CD4-positive, alpha-beta T cell treated with Interleukin-4 for 4 hours (primary cell): ENCODE measurements at places on chromosomes 11 and 22.
A peak's percentile ranks its signal among the peaks of the same experiment; 100 is the strongest.

GRCh38 chr11:102793677-102794290, 4.2 kb downstream of the MMP1 start:
- no peak for DNase-seq

GRCh38 chr11:128022007-128022368, 565.4 kb downstream of the ETS1 start:
- DNase-seq, result no peak

DNA sequence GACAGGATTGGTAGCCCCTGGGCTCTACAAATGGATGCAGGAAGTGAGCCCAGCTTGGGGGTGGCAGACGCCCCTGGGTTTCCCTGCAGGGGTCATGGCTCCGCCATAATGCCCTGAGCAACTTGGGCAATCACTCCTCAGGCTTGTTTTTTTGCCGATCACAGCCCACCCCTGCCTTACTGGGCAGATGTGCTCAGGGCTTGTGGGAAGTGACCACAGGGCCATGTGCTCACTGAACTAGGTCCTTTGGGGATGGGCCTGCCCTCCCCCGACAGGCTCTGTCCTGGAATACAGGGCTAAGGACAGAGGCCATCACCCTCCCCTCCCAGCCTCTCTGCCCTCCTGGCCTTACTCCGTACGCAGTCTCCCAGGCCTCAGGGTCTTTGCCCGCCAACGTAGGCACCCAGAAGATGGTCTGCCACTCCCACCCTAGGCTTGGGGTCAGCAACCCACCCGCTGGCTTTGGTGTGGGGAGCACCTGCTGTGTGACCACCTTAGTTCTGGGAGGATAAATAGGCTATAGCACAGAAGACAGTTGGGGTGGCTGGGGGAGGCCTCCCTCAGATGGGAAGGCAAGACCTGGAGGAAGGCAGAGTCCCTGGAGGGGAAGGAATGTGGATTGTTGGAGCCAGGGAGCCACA, 3.8 kb downstream of the RPLP2 start:
- no peak for DNase-seq

DNA sequence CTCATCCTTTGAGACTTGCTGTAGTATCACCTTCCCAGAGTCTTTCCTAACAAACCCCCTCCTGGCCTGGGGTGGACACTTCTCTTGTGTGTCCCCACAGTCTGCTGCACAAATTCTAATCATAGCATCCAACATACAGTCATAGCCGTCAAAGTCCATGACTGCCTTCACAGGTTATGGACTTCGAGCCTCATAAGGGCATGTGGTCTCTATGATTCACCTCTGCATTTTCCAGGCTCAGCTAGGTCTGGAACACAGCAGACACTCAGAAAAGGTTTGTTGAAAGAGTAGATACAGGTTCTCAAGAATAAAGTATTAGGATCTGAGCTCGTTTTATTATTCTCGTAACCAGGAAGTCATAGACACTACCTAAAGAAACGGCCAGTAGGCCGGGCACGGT, 13.2 kb upstream of the SCUBE2 start:
- no peak for DNase-seq

GRCh38 chr11:42036201-42036600, 576.7 kb upstream of the LRRC4C start:
- no peak for DNase-seq

- peak; percentile 66 for DNase-seq
Observed at GRCh38 chr22:40898850-40899357, 37.0 kb upstream of the DNAJB7 start.

DNA sequence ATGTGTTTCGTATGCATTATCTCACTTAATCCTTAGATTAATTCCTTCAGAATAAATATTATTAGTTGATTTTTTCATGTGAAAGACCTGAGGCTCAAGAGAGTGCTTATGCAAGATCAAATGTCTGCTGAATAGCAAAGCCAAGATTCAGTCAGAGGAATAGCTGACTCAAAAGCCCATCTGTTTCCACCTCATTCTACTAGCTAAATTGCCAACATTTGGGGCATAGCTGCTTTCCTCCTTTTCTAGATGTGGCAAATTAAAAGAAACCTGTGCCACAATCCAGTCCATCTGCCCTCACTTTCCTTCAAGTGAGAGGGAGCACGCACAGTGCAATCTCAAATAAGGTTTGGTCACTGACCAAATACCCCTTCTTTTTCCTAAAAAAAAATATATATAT, 121.1 kb downstream of the PAX6 start:
- DNase-seq, result no peak

DNA sequence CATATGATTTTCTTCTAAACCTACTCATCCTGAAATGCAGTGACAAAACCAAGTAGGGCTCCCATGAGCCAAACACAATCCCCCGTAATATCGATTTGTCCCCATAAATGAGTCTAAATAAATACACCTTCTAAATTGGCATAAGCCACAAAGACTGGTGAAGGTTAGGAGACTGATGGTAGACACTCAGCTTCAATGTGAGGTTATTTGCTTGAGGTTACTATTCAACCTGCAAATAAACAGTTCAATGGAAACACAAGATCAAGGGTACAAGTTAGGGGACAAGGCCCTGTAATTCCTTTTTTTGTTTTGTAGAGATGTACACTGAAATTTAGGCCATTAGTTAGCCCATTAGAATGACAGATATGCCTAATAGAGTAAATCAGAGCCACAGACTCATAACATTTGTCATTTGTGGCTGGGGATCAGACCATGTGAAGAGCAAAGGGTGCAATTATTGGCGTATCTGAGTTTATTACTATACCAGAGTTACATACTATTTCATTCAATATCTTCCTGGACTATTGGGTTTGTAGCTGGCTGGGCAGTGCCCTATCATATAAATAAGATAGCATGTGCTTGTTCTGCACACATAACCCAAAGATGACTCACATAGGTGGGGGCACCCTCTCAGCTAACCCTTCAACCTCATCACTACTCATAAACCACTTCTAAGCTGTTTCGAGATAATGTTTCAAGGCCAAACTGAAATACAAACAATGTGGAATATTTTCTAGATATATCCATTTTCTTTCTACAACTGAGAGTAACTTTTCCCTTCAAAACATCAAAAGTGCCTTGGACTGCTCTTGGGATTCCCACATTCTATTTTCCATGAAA, 695.3 kb downstream of the KCNA4 start:
- no peak for DNase-seq
